Type B pancreatic cell (in vitro differentiated cells): ENCODE measurements at places on chromosomes 6 and 20.

DNA sequence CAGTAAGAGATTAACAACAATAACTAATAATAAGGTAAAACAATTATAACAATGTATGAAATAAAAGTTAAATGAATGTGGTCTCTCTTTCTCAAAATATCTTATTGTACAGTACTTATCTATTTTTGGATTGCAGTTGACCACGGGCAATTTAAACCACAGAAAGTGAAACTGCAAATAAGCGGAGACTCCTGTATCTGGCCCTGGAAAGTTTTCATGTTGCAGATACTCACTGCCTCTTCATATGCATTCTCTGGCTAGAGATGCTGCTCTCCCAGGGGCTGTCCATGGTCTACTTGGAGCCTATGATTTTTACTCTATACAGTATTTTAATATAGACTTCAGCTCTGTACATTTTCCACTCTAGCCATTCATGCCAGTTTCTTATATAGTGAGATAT lies 230.8 kb downstream of the FUT9 start:
- DNase-seq, result no peak

DNA sequence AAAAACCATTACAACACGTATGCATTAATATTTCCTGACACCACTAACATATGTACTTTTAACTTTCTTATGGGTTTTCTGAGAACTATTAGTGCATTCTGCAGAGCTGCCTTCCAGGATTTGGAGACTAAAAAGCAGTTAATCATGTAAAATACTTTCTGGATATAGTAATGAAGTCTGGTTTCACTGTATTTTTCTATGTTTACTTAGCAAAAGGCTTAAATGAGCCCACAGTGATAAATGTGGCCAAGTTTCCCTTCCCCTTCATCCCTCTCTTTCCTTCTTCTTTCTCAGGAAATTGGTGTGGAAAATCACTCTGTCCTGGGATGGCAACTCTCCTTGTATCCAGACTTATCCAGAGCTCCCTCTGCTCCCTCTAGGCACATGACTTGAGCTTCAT lies 29.7 kb upstream of the ENPP1 start:
- no peak for DNase-seq

DNA sequence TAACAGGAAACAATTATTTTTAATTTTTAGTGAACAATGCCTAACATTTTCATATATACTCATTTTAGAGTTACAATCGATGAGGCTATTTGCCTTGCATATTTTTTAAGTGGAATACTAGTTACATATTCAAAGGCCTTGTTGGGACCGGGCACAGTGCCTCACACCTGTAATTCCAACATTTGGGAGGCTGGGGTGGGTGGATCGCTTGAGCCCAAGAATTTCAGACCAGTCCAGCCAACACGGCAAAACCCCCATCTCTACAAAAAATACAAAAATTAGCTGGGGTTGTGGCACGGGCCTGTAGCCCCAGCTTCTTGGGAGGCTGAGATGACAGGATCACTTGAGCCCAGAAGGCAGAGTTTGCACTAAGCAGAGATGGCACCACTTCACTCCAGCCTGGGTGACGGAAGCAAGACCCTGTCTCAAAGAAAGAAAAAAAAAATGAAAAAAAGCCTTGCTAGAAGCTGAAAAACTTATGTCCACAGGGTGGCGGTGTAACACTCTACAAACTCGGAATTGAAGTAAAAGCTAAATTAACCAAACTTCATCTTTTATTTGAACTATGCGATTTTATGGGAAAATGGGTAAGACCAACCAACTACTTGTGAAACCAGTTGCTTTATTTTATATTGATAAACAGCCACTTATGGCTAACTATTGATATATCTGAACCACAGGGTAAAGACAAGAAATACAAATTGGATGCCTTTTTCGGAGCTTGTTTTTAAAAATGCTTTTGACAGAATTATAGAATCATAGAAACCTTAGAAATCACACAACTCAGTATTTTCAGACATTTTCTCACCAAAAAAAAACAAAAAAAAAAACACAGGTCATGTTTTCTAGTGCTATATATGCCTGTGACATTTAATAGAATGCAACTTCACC lies 24.1 kb upstream of the ROS1 start:
- no peak for DNase-seq

GRCh38 chr6:2632976-2633584 lies 117.6 kb downstream of the MYLK4 start:
- no peak for DNase-seq

DNA sequence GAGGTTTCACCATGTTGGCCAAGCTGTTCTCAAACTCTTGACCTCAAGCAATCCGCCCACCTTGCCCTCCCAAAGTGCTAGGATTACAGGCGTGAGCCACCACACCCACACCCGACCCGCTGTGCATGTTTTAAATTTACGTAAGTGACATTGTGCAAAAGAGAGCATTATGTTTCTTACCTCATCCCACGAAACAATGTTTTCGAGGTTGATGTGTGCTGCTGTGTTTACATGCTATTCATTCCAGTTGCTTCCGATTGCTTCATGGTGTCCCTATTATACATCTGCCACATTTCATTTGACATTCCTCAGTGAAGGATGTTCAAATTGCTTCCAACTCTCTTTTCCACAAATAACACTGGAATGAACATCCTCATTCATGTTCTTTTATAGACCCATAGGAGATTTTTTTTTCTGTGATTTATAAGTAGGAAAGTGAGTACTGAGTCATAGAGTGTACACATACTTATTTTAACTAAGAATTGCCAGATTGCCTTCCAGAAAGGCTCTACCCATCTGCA lies 403.9 kb upstream of the JARID2 start:
- DNase-seq, result no peak

- no peak for DNase-seq
Observed at GRCh38 chr20:24895431-24895830, 53.6 kb upstream of the CST7 start.

GRCh38 chr20:17834804-17835203 lies 133.8 kb downstream of the SNX5 start:
- DNase-seq, result no peak

GRCh38 chr6:147826698-147827097 lies 318.2 kb downstream of the SAMD5 start:
- DNase-seq, result no peak

DNA sequence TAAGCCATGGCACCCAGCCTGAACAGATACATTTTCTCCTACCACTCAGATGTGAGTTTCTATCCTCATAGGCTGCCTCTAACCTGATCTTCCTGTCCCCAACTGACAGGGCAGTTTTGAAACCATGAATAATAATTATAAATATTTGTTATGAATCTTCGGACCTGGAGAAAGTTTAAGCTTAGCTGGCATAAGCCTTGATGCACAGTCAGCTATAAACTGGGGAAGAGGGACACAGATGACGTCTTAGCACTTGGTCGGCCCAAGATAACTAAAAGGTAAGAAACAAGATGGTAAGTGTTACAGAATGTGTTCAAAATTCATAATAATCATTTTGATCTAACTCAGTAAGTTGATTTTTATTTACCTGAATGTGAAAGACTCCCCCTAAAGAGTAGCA lies 8.1 kb downstream of the ZKSCAN4 start:
- DNase-seq, result no peak

- DNase-seq, result no peak
Observed at GRCh38 chr20:59435518-59435917, 135.1 kb downstream of the EDN3 start.

DNA sequence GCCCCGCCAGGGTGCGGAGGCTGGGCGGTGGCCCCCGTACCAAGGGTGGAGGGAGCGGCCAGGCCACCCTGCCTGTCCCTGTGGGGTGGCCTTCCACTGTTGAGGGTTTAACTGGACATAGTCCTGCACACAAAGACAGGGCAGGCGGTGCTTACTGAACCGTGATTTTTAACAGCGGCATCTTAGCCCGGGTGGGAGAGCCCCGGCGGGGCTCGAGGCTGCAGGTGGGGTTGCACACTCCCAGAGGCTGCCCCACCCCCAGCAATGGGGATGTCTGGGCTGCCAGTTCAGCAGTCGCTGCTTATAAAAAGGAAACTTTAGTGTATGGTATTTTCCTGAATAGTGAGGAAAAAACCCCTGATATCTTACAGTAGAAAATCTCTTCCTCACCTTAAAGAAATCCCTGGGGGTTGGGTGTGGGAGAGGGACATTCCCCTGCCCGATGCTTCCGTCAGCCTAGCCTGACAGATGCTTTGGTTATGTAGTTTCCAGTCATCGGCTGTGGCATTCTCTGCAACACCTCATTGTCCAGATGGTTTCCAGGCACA lies 79.4 kb downstream of the IRF4 start:
- no peak for DNase-seq

DNA sequence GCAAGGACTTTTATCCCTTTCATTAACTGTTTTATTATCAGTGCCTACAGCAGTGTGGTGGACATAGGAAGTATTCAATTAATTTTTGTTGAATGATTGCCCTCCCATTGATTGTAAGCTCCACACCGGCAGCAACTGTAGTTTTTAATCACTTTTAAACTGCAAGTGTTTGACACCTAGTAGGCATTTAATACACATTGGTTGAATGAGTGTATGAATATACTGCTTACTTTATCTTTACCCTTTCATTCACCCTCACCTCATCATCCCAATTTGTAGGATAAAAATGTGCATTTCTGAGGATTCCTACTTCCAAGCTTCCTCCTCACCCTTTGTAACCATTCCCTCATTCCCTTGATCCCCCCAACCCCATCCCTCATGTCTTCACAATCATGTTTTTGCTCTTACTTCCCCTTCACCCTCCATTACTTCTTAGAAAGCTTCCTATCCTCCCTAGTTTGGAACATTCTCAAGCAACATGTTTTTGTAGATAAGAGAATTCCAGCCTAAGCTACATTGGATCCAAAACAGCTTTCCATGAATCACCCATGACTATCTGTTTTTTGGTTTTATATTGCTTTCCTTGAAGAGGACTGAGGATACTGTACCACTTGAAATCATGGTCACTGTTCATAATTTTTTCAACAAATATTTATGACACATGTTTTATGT lies 955 bp upstream of the SLC26A8 start:
- no peak for DNase-seq

DNA sequence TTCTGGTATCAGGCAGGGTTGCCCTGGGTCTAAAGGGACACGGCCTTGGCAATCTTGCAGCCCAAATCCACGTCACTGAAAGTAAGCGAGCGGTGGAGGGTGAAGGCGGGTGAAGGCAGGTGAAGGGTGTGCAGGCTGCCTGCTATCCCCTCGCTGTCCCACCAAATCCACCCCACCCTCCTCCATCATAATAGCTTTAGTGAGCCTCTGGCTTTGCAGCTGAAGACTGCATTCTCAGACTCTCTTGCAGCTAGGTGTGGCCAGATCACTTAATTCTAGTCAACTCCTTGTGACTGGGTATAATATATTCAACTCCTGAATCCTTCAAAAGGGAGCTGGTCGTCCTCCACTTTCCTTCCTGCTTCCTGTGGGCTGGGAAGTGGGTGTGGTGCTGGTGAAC lies 126.7 kb upstream of the TRAF3IP2 start:
- no peak for DNase-seq

- DNase-seq, result no peak
Observed at GRCh38 chr6:55659304-55659703, 80.3 kb upstream of the HMGCLL1 start.
